ENCODE measurements at places on chromosomes 7 and 10. TPM values are rescaled to one million over a fixed set of nuclear protein-coding genes. Genes with fewer than 3 reads are reported as not detected.
A peak's percentile ranks its signal among the peaks of the same experiment; 100 is the strongest.

DNA sequence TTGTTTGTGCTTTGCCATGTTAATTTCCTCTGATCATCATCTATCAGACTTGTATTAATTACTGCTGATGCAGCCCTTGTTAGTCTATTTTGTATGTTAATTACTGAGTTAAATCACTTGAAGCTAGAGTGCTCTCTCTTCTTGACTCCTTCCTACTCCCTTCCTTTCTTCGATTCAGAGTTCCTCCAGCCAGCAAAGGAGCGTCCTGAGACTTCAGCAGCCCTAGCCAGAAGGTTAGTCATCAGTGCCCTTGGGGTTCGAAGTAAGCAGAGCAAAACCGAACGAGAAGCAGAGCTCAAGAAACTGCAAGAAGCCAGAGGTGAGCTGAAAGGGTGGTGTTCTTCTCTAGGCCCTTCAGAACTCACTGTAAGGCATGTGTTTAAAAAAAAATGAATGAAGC lies 32.1 kb downstream of the LOXL4 start:
- DNase-seq = no peak

DNA sequence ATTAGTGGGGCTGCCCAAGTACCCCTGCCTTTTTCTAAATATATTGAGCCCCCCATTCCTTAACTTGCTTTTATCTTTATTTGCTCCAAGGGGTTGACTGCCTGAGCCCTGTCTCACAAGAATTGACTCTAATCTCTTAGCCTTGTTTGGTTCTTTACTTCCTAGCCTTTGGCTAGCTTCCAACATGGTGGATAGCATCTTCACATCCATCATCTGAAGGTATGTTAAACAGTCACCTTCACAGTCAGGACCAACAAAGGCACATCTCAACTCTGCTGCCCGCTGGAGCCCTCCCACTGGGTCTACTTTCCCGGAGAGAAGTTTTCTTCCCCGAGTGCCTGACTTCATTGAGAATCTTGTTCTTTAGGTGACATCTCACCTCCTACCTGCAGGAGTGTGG lies 329.5 kb downstream of the GPR158 start:
- no peak for DNase-seq

DNA sequence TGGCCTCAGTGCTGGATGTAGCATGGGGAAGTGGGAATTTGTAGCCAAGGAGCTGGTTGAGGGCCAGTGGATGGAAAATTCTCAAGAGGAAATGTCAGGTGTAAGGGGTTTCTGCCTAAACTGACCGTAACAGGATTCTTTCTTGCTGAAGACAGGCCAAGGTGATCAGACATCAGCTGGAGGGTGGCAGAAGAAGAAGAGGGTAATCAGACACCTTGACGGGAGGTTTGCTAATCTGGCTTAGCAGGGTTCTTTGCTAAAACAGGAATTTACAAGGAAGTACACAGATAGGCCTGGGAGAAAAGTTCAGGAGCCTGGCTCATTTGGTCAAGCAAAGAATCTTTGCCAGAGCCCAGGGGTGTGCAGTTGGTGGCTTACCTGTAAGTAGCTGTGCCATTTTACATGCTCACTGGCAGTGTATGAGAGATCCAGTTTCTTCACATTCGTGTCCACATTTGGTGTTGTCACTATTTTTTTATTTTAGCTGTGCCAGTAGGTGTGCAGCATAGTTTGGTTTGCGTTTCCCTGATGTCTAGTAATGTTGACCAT lies 73.7 kb downstream of the BMPR1A start:
- DNase-seq = no peak

GRCh38 chr10:30422151-30422695 lies 11.8 kb upstream of the MAP3K8 start:
- DNase-seq = no peak

GRCh38 chr10:10798864-10799192 lies 218.8 kb upstream of the CELF2 start:
- no peak for DNase-seq

GRCh38 chr7:6384327-6384726 lies 63.4 kb downstream of the DAGLB start:
- DNase-seq = no peak

DNA sequence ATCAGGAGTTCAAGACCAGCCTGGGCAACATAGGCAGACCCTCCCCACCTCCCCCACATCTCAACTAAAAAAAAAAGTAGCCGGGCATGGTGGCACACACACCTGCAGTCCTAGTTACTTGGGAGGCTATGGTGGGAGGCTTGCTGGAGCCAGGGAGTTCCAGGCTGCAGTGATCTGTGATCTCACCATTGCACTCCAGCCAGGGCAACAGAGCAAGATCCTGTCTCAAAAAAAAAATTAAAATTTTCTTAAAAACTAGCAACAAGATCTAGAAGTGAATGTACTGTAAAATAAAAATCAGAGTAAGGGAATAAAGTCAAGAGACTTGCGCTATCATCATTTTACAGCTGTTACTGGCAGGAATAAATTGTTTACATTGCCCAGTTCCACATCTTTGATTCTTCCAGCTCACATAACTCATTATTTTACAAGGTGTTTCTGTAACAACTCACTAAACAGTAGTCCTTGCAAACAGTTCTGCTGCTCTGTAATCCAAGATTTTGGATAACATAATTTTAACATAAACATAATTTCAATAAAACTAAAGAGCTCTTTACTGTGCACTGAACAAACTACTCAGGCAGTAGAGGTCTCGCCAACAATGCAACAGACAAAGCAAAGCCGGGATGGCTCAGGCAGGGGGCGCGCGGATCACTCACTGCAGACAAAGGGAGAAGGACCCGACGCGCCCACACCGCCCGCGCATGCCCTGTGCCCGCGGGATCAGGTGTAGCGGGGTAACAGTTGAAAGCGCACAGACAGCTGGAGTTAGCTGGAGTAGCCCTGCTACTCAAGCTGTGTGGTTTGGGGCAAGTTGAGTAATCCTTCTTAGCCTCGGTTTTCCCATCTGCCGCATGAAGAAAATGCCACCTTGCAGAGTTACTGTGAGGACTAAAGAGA lies 73.3 kb upstream of the NFE2L3 start:
- peak; percentile 94 for DNase-seq

DNA sequence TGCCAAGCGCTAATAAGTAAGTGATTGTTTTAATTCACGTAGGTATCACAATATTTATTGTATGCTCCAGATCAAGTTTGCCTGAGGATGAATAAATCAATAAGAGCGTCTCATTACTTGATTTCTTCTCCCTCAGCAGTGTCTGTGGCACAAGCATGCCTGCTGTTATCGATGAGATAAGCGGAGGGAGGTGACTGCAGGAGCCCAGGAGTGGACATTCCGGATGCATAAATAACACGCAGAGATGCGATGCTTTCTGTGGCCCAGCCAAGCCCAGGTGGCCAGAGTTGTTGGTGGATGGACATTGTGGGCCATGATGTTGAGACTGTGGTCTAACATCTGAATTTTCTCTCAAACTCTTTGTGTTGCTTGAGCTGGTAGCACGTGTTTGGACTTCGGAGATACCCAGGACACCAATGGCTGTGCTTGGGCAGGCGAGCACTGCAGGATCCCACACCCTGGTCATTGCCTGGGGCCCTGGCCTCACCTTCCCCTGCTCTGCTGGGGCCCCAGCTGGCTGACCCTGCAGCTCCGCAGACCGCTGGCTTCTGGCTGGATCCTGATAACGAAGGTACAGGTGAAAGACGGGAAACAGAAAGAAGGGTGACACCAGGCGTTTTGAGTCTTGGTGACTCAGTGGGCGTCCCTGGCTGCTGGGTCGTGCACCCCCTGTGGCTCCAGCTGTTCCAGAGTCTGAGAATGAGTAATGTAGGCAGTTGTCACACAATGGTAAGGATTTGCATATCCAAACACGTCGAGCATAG lies 31.2 kb upstream of the MNX1 start:
- DNase-seq = no peak

DNA sequence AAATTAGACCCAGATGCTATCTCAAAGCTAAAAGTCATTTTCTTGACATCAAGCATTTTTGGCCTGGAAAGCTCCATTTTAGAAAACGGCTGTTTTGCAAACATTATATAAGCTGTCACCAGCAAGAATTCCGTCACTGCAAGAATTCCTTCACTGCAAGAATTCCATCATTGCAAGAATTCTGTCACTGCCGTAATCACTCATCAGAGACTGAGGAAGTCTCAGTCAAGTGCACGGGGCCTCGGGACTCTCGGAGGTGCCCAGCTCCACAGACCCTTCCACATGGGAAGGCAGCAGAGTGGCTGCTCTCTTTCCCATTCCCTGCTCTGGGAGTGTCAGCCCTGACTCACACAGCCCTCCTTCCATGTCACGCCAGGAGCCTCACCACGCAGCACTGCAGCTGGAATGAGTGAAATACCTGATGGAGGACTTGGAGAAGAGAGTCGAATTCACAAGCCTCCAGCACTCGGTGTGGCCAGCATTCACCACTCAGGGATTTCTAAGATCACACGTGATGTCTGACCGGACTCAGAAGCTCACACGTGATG lies 168.3 kb downstream of the PTPRN2 start:
- DNase-seq = no peak

DNA sequence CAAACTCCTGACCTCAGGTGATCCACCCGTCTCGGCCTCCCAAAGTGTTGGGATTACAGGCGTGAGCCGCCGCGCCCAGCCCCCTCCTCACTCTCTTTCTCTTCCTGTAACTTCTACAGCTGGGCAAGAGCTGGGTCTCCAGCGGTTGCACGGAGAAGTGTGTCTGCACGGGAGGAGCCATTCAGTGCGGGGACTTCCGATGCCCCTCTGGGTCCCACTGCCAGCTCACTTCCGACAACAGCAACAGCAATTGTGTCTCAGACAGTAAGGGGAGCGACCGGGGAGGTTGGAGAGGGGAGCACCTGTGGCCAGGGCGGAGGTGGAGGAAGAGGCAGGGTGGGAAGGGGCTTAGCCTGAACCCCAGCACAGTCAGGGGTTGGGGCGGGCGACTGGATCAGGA lies 41.4 kb downstream of the EPHB4 start:
- DNase-seq = no peak

GRCh38 chr10:20887706-20888555 lies 9.2 kb downstream of the NEBL start:
- DNase-seq = no peak

- no peak for DNase-seq
Measured at GRCh38 chr10:77648472-77648871, 10.9 kb upstream of the KCNMA1 start.

DNA sequence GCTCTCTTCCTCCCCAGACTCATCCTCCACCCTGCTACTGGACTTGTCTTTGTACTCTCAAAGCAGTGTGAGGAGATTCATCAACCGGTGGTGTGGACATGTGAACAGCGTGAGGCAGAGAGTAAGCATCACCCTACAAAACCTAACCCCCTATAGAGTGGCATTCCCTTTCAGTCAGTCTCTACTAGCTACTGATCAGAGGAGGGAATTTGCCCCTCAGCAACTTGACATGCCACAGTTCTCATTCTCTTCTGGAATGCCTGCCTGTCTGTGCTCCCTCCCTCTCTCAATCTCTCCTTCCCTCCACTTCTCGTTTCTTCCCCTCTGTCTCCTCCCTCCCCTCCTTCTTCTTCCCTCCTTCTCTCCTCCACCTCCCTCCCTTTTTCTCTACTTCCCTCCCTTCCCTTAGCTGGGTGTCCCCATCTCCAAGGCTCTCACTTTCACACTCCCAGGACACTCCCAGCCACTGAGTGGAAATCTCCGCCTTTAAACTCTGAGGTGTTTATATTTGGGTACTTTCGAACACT lies 24.6 kb downstream of the H2AZ2 start:
- DNase-seq = no peak

- DNase-seq = no peak
Measured at GRCh38 chr10:119642556-119643111, 8.5 kb upstream of the BAG3 start.

DNA sequence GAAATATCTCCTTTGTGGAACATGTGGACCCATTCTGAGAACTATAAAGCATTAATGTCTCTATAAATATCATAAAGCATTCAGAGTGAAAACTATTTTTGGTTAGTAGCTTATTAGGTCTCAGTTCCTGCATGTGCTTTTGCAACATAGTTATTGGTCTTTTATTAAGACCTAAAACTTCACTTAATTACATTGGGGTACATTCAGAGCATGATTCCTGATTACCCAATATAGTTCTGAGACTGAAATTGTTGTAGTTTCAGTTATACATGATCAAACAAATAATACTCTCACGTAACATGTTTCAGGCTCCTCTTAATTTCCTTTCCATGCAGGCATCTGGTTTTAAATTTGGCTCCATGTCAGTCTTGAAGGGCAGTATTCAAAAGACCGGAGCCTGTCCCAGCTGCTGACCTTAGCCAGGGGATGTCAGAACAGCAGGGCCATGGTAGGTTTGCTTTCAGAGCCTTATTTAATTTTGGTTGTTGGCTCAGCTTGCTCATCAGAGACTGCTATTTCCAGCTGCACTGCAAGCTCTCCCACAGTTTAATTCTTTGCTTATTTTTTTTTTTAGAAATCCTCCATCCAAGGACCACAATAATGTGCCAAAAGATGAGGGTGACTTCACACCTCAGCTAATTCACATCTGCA lies 447.8 kb upstream of the FZD8 start:
- no peak for DNase-seq

- DNase-seq = no peak
Measured at GRCh38 chr7:14179781-14180180, 190.3 kb upstream of the ETV1 start.

Gene GFRA1
- 347 TPM for total RNA-seq

Gene CTAGE6
- total RNA-seq = not detected

Gene NRP1
- total RNA-seq = 100 TPM

Gene TMEM213
- not detected for total RNA-seq

Gene DLX5
- total RNA-seq = not detected

Gene MAGI2
- total RNA-seq = 64.2 TPM

Gene ZC3HAV1L
- 5.8 TPM for total RNA-seq

Gene GIMAP5
- not detected for total RNA-seq
